ENCODE measurements at places on chromosomes 5 and 9. TPM values are rescaled to one million over a fixed set of nuclear protein-coding genes. Genes with fewer than 3 reads are reported as not detected.

The EIF4EBP3 gene
- total RNA-seq: 20.6 TPM

The FOXD4 gene
- not detected for total RNA-seq

The MCCC2 gene
- total RNA-seq: 85.6 TPM

The DRD1 gene
- 0.05 TPM for total RNA-seq

The CEP78 gene
- 4.0 TPM for total RNA-seq

The SUSD3 gene
- 1.1 TPM for total RNA-seq

The ZNF300 gene
- 1.5 TPM for total RNA-seq

The PGGT1B gene
- total RNA-seq: 24.7 TPM

The NEUROG1 gene
- total RNA-seq: not detected

The CSF2 gene
- not detected for total RNA-seq

The GFI1B gene
- not detected for total RNA-seq

The NR5A1 gene
- not detected for total RNA-seq

The ITGA2 gene
- 1.4 TPM for total RNA-seq

The CMYA5 gene
- total RNA-seq: 1,204 TPM

The FAM221B gene
- total RNA-seq: not detected

The SPINK5 gene
- 0.16 TPM for total RNA-seq

The FOXD4L6 gene
- total RNA-seq: not detected

The OR1L6 gene
- not detected for total RNA-seq

The IFNA13 gene
- total RNA-seq: not detected

The SLC22A4 gene
- total RNA-seq: 2.2 TPM

The OLFM1 gene
- total RNA-seq: 8.6 TPM

The PTPN3 gene
- total RNA-seq: 17.4 TPM

The SMIM27 gene
- 15.7 TPM for total RNA-seq

DNA sequence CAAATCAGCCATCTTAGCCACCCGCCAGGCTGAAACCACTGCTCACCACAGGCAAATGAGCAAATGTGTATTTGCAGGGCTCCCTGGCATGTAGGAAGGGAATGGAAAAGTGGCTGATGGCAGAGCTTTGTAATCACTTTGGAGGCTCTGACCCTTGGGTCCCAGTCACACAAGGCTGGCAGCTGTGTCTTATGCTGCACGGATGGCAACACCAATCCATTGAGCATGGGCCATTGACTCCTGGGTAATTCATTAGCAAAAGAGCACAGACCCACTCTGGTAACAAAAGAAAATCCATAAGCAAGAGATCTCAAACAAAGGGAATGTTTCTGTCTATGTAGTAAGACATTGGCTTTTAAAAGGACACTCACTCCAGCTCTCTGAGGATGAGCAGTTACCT, 57.6 kb downstream of the SPOCK1 start:
- DNase-seq: no peak

DNA sequence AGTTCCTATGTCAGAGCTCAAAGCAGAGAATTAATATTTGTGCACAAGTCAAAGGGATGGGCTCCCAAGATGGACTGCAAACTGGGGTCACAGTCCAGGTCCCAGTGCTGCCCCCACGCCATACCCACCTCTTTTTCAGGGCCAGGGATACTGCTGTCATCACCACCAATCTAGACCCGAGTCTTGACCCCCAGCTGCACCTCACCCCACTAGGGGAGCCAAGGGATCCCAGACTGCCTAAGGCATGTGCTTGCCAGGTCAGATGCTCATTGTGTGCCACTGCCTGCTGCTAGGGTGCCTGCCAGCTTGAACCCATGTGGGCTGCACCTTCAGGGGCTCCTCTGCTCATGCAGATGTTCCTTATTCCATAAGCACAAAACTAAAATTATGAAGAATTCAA, 215.6 kb upstream of the NREP start:
- DNase-seq: no peak

GRCh38 chr5:29079771-29080170, 2041.4 kb upstream of the CDH9 start:
- no peak for DNase-seq

DNA sequence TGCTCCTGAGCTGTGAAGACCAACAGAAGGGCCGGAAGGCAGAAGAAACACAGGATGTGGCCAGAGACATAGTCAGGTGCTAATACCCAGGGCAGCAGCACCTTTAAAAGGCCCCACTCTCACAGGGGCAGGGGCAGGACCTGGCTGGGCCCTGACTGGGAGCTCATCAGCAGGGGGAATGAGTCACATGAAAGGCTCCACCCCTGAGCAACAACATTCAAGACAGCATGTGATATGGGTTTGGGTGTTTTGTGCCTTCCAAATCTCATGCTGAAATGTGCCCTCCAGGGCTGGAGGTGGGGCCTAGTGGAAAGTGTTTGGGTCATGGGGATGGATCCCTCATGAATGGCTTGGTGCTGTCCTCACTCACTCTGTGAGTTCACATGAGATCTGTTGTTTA, 181.7 kb downstream of the ERCC6L2 start:
- DNase-seq: no peak

- no peak for DNase-seq
These were observed 572 bp downstream of the CDK5RAP2 start for GRCh38 chr9:120579139-120580050.

GRCh38 chr5:176818391-176819098, 8.2 kb downstream of the UNC5A start:
- no peak for DNase-seq

- DNase-seq: no peak
These were observed 174.0 kb downstream of the ARHGAP26 start for GRCh38 chr5:142944140-142944539.

DNA sequence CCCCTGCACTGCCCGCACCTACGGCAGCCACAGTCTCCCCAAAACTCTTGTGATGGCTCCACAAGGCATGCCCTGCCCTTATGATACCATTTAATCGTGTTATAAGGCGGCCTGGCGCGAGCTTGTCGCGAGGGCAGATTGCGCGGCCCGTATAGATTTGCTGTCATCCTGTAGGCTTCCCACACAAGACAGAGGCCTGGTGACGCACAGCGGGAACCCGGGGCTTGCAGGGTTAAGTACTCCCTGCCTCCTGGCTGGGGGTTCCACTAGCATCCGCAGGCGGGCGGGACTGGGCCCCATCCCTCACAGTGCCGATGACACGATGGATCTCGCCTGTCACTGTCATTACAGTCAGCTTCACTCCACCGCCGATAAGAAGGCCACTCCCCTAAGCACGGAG, 364.9 kb upstream of the IRX2 start:
- DNase-seq: no peak

GRCh38 chr5:55868846-55869245, 17.7 kb downstream of the IL31RA start:
- DNase-seq: no peak

DNA sequence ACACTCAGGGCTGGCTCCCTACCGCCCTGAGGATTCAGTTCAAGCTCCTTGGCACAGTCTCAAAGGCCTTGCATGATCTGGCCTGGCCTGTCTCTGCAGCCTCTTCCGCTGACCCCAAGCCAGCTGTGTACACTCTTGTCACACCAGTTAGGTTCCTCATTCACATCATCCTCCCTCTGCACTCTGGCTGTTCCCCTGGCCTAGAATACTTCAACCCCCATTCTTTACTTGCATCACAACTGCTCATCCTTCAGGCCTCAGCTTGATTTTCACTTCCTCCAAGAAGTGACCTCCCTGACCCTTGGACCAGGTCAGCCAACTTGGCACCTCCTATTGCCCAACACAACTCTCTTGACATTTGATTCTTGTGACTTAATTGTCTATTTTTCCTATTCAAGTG, 18.9 kb upstream of the PFDN1 start:
- no peak for DNase-seq

- DNase-seq: no peak
These were observed 525.6 kb downstream of the PDE4D start for GRCh38 chr5:59367791-59368394.

GRCh38 chr5:84494453-84494852, 109.8 kb upstream of the EDIL3 start:
- DNase-seq: no peak

GRCh38 chr5:180115326-180116076, 43.9 kb upstream of the RNF130 start:
- DNase-seq: peak; percentile 67

GRCh38 chr9:96149533-96150280, 152.3 kb downstream of the HSD17B3 start:
- DNase-seq: no peak

DNA sequence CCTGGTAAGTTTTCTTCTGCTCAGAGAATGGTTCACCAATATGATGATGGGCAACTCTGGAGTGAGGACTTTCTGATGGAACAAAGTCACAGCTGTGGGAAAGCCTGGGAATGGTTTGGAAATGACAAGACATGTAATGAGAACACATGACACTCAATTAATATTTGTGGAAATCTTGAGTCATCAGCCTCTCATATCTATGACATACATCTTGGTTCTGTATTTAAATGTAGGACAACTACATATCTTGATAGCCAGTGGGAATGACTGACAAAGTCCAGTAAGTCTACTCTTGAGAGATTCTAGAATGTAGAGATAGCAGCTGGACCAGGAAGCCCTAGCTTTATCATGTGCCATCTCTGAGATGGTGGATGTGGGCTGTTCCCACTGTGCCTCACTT, 85.5 kb downstream of the PALM2AKAP2 start:
- no peak for DNase-seq

DNA sequence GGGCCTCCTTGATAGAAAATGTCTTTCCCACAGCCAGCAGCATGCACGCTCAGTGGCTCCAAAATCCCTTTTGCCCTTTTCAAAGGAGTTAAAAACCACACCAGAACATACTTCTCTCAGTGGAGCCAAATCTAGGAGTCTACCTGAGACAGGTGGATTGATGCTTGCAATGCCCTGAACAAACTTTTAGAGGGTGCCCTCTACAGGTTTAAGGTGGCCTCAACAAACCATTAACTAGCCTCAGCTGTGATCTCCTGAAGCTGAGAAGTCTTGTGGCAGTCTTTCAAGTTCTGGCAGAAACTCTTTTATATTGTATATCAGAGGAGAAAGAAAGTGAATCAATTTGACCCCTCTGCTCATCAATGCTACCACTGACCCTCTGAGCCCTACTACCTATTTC, 125.4 kb downstream of the MED27 start:
- DNase-seq: no peak

- no peak for DNase-seq
These were observed 52.1 kb upstream of the FREM1 start for GRCh38 chr9:14962193-14962882.

DNA sequence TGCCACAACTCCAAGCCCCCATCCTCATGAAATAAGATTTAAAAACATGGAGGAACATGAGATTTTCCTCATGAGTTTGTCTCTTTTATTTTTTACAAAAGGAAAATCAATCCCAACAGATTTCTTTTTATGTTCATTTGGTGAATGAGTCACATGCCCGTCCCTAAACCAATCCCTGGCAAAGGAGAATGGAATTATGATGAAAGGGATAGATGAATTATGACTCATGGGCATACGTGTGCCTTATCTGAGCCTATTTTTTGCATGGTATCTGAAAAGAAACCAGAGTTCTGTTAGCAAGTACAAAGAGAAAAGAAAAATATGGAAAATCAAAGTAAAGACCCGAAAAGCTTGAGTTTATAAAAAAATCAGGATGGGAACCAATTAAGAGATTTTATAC, 267.5 kb upstream of the TMEM161B start:
- DNase-seq: no peak

GRCh38 chr5:10456583-10457420, 15.1 kb downstream of the ROPN1L start:
- no peak for DNase-seq

GRCh38 chr9:130480673-130481072, 35.9 kb downstream of the ASS1 start:
- DNase-seq: no peak

DNA sequence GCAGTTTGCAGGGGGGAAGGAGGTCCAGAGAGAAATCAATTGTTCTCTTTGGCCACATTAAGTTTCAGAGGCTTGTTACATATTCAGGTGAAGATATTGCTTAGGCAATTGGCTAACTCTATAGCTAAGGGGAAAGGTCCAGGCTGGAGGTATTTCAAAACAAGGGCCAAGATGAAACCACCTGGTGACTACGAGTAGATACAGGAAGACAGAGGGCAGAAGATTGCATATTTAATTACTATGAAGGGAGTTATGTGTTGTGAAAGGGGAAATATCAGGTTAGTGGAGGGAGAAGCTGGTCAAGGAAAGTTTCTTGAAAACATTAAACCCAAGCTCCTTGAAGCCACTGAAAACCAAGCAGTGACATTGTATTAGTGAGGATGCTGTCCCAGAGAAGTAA, 1.9 kb upstream of the RAD23B start:
- no peak for DNase-seq

DNA sequence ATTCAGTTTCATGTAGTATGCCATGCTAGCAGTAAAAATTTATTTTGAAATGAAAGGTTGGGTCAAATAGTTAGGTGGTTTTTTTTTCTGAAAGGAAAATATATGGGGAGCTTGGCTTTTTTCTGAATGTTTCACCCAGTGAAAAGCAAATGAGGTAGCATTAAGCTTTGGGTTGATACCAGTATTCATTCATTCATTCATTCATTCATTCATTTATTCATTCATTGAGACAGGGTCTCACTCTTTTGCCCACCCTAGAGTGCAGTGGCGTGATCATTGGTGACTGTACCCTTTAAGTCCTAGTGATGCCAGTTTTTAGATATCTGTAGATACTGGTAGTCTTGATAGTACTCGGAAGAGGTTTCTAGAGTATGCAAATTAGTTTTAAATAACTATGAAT, 42.4 kb upstream of the LRRC70 start:
- no peak for DNase-seq

- DNase-seq: no peak
These were observed 63.9 kb downstream of the FAM114A2 start for GRCh38 chr5:153974813-153975163.

GRCh38 chr9:61669352-61669751, 479.5 kb downstream of the SPATA31A7 start:
- peak; percentile 59 for DNase-seq

DNA sequence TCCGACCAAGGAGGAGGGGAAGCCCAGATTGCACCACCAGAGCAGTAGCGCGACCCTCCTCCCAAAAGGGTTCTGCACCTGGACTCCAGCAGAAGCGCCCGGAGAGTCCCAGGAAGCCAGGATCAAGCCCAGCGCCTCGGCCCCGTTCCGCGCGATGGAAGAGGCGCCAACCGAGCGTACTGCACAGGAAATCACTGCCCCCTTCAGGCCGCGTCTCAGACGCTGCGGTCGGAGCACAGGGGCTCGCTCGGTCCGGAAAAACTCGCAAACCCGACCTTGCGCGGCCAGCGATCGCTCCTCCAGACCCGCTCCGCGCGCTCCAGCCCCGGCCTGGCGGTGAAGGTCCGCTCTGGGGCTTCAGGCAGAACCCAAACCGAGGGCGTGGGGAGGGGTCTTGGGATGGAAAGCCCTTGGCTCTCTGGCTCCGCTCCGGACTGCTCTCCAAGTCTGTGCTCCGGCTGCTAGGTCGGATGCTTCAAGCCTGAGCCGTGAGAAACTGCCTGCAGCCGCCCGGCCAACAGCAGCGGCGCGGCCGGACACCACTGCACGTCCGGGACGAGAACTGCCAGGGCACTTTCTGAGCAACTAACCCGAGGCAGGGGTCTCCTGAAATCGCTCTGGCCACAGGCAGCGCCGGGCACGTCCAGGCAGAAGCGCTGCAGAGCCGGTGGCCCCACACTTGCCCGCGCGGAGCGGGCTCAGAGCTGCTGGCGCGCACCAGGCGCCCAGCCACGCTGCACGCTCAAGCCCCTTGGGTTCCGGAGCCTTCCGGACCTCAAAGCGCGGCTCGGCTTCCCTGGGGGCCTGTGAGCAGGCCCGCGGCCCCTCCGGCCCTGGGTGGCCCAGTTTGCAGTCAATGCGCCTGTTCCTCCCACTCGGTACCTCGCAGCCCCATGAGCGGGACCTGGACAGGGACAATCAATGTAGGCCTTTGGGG, 1.3 kb downstream of the GABBR2 start:
- DNase-seq: no peak

Measured in cardiac septum (tissue), 1 donor.